ENCODE measurements at places on chromosomes 6 and 20. TPM values are rescaled to one million over a fixed set of nuclear protein-coding genes. Genes with fewer than 3 reads are reported as not detected.

The CALHM4 gene
- total RNA-seq, result not detected

The APOM gene
- total RNA-seq, result 8.3 TPM

The TEAD3 gene
- total RNA-seq, result 54.3 TPM

The NNAT gene
- 15.2 TPM for total RNA-seq

The SIRPB1 gene
- total RNA-seq, result 3.3 TPM

The SPATA25 gene
- total RNA-seq, result 1.9 TPM

The C6orf118 gene
- not detected for total RNA-seq

The TUBB gene
- 348 TPM for total RNA-seq

The IBTK gene
- 16.1 TPM for total RNA-seq

The RIPPLY2 gene
- total RNA-seq, result not detected

The KCNS1 gene
- total RNA-seq, result 2.7 TPM

The C6orf15 gene
- total RNA-seq, result 20.7 TPM

The NRSN1 gene
- not detected for total RNA-seq

The HLA-B gene
- 1,034 TPM for total RNA-seq

The BPIFA3 gene
- total RNA-seq, result not detected

The PPP1R16B gene
- 5.6 TPM for total RNA-seq

The PRL gene
- total RNA-seq, result not detected

The EEF1A1 gene
- 11,570 TPM for total RNA-seq

The LAMA2 gene
- total RNA-seq, result 15.1 TPM

The FHL5 gene
- 8.3 TPM for total RNA-seq

Data from suprapubic skin (tissue), 4 donors.